ENCODE measurements at places on chromosomes 1 and 21.

GRCh38 chr1:42957229-42957879 lies 1.3 kb downstream of the SLC2A1 start:
- no peak for DNase-seq

GRCh38 chr1:84795966-84796600 lies 96.9 kb downstream of the LPAR3 start:
- DNase-seq: no peak

- DNase-seq: no peak
Observed at GRCh38 chr21:41950941-41951351, 2.9 kb downstream of the C2CD2 start.

DNA sequence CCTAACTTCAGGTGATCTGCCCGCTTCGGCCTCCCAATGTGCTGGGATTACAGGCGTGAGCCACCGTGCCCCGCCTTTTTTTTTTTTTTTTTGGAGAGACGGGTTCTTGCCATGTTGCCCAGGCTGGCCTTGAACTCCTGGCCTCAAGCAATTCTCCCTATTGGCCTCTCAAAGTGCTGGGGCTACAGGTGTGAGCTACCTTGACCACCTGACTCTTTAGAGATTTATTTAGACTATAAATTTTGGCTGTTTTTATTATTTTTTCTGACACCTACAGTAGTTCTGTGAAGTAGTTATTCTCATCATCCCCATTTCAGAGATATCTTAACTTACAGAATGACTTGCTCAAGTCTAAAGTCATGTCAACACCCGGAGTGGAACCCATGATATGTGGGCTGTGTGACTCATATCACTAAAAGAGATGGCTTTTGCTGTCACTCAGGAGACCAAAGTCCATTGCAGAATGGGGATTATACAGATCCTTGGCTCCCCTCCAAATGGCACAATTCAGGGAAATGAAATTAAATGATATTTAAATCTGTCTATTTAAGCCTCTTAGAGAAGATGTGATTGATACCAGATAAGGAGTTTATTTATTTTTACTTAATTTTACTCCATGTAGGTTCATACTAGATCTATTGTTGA lies 93.2 kb downstream of the CTH start:
- DNase-seq: no peak

DNA sequence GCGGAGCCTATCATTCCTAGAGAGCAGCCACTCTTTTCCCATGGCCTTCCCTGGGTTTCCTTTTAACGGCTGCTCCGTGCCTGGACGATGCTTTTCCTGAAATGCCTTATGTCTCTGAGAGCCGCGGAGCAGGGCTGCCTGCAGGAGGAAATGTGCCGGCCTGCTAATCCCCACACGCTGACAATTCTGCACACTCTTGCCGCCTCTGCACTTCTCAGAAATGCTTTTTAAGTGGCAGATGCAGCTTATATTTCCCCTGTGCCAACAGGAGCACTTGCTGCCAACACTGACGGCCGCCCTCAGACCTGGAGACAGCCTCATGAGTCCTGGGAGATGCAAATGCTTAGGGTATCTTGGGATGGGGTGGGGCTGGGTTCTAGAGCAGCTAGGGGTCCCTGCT lies 253.2 kb downstream of the GRIK3 start:
- no peak for DNase-seq

GRCh38 chr1:167929725-167930124 lies 6.8 kb upstream of the DCAF6 start:
- DNase-seq: no peak

DNA sequence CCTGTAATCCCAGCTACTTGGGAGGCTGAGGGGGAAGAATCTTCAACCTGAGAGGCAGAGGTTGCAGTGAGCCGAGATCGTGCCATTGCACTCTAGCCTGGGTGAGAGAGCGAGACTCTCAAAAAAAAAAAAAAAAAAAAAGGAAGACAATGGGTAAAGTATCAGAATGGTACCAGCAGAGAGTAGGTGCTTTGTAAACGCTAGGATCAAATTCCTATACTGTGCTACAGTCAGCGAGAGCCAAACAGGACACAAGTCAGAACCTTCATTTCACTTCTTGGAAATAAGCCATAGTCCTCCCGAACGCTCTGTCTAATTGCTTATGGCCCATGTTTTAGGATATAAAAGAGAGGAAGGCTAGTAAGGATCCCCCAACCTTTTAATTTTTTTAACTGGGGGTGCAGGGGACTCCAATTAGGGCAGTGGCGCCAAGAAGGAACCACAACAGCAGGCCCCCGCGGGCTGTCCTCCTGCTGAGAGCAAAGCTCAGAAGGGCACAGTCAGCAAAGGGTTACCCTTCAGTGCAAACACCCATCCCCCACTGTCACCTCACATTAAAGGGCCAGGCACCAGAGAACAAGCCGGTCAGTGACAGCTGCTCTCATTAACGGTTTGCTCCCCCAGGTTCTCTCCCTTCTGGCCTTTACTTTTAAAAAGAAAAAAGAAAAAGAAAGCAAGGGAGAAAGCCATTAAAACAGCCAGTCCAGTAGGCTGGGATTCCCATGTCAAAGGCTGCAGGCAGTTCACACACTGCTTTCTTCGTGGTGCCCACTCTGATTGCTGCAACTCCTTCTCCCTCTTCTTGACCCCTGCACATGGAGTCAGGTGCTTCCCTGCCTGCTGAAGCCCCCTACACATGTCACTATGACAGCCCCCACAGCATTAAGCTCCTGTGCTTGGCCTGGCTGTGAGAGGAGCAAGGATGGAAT lies 69.4 kb downstream of the PLPP3 start:
- no peak for DNase-seq

- no peak for DNase-seq
Observed at GRCh38 chr1:17994046-17994445, 113.6 kb upstream of the IGSF21 start.
